MCF 10A (cell line): ENCODE measurements at places on chromosomes 3 and 15.
A peak's percentile ranks its signal among the peaks of the same experiment; 100 is the strongest.

GRCh38 chr3:64008487-64009351, 14.6 kb downstream of the PSMD6 start:
- DNase-seq, result peak; percentile 14

DNA sequence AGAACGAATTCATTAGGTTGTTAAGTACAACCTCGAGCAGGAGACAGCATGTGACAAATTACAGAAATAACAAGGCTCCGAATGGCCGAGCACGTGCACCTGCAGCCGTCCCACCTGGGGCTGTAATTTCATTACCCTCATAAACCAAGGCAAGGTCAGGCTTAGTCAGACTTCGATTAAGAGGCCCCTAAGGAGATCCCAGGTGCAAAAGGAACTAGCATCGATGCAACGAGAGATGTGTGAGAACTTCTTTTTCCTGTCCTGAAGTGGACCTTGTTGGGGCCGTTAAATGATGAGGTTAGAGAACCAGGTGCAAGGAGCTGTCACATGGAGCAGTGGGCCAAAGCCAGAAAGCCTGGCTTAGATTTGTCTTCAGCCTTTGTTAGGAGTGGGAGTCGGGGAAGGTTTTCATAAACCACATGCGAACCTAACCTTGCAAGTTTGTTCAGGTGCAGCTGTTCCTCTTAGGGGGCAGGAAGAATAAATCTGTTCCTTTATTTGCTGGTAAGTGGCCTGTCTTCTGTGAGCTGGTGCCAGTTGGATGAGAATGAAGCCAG, 559.9 kb upstream of the MCTP2 start:
- no peak for DNase-seq

GRCh38 chr15:34160735-34161134, 49.2 kb downstream of the KATNBL1 start:
- no peak for DNase-seq

DNA sequence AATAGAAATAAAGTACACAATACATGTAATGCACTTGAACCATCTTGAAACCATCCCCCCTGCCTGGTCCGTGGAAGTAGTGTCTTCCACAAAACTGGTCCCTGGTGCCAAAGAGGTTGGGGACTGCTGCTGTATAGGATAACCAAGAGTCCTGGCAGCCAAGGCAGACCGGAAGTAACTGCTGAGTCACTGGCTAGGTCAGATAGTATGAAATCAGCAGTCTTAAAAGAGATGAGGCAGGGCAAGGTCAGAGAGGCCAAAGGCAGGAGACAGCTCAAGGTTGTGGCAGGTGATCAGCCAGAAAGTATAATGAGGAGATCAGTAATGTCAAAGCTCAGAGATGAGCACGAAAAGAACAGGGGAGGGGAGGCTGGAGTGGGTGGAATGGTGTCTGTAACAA, 60.2 kb downstream of the MAP3K13 start:
- peak; percentile 63 for DNase-seq

DNA sequence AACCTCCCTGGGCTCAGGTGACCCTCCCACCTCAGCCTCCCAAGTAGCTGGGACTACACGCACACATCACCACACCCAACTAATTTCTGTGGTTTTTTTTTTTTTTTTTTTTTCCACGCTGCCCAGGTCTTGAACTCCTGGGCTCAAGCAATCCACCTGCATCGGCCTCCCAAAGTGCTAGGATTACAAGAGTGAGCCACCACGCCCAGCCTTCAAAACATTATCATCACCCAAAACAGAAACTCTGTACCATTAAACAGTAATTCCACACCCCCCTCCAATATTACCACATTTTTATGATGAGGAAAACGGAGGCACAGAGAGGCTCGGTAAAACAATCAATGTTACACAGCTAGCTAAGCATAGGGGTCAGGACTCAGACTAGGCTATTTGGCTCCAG, 4.0 kb downstream of the IMP3 start:
- no peak for DNase-seq

GRCh38 chr3:99114565-99115291, 213.2 kb upstream of the DCBLD2 start:
- DNase-seq, result peak; percentile 76

DNA sequence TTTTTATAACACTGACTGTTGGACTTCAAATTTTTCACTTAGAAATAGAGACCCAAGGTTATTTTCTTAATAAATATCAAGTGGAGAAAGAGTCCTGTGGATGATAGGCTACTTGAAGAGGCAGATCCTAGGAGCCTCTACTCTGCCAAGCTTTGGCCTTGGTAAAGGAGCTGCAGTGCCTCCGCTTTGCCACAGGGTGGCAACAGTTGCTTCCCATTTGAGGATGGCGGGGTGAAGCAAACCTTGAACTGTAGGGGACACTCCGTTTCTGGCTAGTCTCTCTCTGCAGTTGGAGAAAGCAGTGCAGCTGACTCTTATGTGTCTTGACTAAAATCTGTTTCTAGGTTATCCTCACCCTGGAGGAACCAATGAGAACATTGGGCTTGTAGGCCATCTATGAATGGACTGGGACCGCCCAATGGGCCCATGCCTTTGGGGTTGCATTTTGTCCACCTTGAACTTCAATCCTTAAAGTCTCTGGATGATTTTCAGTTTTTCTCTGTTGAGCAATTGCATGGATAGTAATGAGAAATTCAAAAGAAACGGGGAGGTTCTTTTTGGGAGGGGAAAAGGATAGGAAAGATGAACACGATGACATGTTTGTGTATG, 9.8 kb downstream of the SCG5 start:
- peak; percentile 70 for DNase-seq

DNA sequence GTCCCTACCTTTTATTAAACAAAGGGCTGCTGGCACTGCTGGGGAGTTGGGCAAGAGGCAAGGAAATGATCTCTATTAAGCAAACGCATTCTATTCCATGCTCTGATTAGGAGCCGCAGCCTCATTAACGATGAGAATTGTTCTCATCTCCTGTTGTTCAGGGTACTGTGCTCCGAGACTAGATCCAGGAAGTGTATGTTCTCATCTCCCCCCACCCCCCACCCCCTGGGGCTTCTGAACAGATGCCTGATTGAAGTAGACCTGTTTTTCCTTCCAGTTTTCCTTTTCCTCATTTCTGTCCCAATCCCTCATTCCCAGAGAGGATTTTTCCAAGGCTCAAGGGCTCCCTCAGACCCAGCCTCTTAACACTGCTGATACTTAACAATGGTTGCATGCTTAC, 81.6 kb upstream of the FEZF2 start:
- no peak for DNase-seq

GRCh38 chr3:197430934-197431333, 124.8 kb downstream of the BDH1 start:
- DNase-seq, result no peak

- DNase-seq, result peak; percentile 16
These were observed 259.5 kb downstream of the MECOM start for GRCh38 chr3:169403855-169404519.

DNA sequence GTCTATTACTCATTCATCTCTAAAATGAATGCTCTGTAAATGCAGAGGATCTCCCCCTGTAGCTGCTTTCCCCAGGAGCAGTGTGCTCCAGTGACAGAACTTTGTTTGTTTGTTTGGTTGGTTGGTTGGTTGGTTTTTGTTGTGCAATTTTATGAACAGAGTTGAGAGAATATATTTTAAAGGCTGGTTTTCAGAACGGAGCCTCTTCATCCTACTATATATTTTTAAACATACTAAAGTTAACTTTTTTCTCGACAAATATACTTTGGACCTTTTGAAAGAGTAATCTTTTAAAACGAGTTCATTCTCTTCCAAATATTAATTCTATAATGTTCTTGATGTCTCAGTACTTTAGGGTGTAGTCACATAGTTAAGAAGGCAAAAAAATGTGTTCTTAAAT, 20.2 kb downstream of the RYR3 start:
- DNase-seq, result no peak

GRCh38 chr3:13879946-13880810, at the start of gene WNT7A:
Gene WNT7A (minus strand): TSS chr3:13880071. CDS start chr3:13879816, 255 bp downstream.
- DNase-seq, result peak; percentile 53

GRCh38 chr3:175749981-175750380, 890.8 kb downstream of the NAALADL2 start:
- DNase-seq, result no peak

DNA sequence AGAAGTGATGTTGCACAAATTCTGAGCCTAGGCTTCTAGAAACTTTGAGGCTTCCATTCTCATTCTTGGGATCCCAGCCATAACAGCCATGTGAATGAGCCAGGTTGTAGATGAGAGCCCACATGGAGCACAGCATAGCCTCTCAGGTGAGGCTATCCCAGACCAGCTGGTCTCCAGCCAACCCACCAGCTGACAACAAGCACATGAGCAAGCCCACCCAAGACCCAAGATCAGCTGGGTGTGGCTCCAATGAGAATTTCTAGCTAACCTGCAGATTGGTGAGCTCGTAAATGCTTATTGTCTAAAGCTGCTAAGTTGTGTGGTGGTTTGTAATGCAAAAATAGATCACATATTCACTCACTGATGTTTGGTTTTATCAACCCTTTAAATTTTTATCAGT, 14.4 kb downstream of the KY start:
- no peak for DNase-seq

GRCh38 chr15:75452364-75452864, 924 bp upstream of the SIN3A start:
- peak; percentile 85 for DNase-seq

GRCh38 chr15:32053719-32054118, 23.4 kb downstream of the CHRNA7 start:
- no peak for DNase-seq

DNA sequence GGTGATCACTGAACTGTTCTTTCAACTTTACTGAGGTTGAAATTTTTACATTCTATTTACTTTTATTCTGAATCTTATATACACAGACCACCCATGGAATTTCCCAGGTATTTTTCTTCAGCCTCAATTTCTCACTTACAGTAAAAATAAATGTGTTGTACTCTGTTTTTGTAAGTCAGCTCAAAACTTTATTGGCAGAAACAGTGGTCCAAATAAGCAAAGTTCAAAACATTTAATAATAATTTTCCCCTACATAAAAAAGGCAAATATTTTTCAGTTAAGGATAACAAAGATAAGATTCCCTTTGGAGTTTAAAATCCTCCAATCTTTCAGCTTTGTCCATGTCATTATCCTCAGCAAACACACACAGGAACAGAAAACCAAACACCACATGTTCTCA, 738.0 kb downstream of the FHIT start:
- no peak for DNase-seq

DNA sequence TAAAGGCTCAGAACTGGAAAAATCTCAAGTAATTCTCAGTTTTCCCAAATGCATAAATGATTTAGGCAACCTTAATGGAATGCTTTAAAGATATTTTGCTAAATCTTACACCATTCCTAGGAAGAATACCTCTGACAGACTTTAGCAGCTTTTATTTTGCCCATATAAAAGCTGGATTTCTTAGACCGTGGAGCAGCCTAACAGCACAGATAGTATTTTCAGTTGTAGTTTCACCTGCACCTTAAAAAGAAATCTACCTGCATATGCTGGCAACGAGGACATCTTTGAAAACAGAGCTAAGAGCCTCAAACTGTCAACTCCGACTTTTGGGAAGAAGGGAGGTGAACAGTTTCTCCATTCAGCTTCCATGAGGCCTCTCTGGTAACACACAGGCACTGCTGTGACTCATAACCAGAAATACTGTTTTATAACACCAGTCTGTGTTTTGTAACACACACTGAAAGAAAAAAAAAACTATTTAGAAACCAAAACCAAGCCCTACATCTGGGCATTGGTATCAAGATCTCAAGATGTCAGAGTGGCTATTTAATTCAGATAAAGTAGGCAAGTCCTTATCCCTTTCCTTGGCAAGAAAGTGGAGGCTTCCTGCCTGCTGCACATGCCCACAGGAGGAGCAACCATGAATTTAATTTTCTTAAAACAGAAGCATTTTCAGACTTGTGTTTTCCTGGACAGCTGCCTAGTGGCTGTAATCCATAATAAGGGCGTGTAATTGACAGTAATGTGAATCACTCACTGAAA, 181.5 kb upstream of the ICE2 start:
- DNase-seq, result peak; percentile 78

DNA sequence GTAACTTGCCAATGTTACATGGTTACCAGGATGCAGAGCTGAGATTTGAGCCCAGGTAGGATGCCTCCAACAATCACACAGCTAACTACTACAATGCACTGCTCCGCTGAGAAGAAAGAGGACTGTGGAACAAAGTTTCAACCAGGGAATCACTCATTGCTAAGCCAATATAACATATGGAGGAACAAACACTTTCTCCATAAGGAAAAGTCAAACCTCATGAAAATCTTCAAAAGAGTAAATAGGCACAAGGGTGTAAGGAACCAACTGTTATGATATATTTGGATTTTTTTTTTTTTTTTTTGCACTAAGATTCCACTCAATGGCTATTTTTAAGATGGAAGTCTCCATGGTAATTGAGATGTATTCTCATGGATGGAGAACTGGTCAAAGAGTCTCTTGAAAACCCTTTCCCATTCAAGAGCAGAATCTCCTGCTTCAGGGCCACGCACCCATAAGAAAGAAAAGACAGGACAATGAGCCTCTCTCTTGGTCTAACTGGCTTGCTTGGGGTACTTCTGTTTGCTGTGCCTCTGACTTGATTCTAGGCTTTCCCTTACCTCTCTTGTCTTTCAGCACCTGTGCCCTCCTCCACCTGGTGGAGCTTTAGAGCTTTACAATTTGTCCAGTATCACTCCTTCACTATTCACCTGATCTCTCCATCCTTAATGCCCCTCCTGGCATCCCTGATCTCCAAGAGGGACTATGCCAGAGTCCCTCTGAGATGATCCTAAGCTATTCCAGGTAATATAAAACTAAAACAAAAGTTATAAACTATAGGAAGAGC, 252.8 kb downstream of the NTRK3 start:
- no peak for DNase-seq
